Kidney epithelial cell (primary cell): ENCODE measurements at places on chromosomes 13 and 19. TPM values are rescaled to one million over a fixed set of nuclear protein-coding genes. Genes with fewer than 3 reads are reported as not detected.

The NLRP4 gene
- total RNA-seq, result not detected in 2 replicates

The MAST1 gene
- 0.88 and 2.4 TPM in 2 replicates for total RNA-seq

The LYPD3 gene
- 0.33 and 0.62 TPM in 2 replicates for total RNA-seq

The HAUS8 gene
- 8.1 and 9.9 TPM in 2 replicates for total RNA-seq

The TPP2 gene
- 46.8 and 51.4 TPM in 2 replicates for total RNA-seq

The CAPN12 gene
- 0.68 and 1.3 TPM in 2 replicates for total RNA-seq

The VSTM2B gene
- total RNA-seq, result not detected in 2 replicates

The PLK5 gene
- not detected in 2 replicates for total RNA-seq

The ZNF558 gene
- total RNA-seq, result 26.4 and 30.3 TPM in 2 replicates
